ENCODE measurements at places on chromosomes 11 and 22. TPM values are rescaled to one million over a fixed set of nuclear protein-coding genes. Genes with fewer than 3 reads are reported as not detected.
A peak's percentile ranks its signal among the peaks of the same experiment; 100 is the strongest.

ART1 gene
- not detected for total RNA-seq

NNMT gene
- total RNA-seq: 0.41 TPM

SMIM35 gene
- total RNA-seq: 1.0 TPM

GRCh38 chr11:18408558-18409291 lies 3.4 kb upstream of the LDHC start:
- no peaks in the 10 kb centered on the region for H3K27me3 ChIP-seq
- H3K27ac ChIP-seq: no peak overlapping the region
- peaks cover 4% of the 10 kb centered on the region for H3K4me1 ChIP-seq
- DNase-seq: no peak
- H3K4me3 ChIP-seq: no peak overlapping the region

HOATZ gene
- not detected for total RNA-seq

- no peaks in the 10 kb centered on the region for H3K4me1 ChIP-seq
- H3K27ac ChIP-seq: no peak overlapping the region
- H3K4me3 ChIP-seq: no peak overlapping the region
- DNase-seq: no peak
- H3K36me3 ChIP-seq: no peaks in the 10 kb centered on the region
- no peaks in the 10 kb centered on the region for H3K27me3 ChIP-seq
Measured at GRCh38 chr11:130178441-130179339, 19.1 kb downstream of the ST14 start.

DNA sequence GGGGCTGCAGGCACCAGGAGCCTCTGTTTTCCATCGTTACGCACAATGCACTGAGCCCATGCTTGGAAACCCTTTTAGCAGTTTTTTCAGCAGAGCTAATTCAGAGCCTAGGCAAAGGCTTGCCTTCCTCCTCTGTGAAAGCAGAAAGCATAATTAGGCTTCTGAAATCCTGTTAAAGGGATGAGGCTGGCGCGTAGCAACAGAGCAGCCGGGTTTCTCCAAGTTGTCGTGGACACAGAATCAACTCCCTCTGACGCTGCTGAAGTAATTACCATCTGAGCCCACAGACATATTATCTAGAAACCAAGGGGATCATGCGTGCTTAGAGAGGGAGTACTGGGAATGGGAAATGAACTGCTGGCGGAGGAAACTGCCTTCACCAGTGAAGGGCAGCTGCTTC lies 85.4 kb downstream of the MYO18B start:
- H3K36me3 ChIP-seq: no peaks in the 10 kb centered on the region
- no peak overlapping the region for H3K4me3 ChIP-seq
- peaks cover 11% of the 10 kb centered on the region for H3K27me3 ChIP-seq
- no peaks in the 10 kb centered on the region for H3K4me1 ChIP-seq
- DNase-seq: no peak
- no peak overlapping the region for H3K27ac ChIP-seq

- no peak overlapping the region for H3K4me3 ChIP-seq
- H3K27me3 ChIP-seq: no peaks in the 10 kb centered on the region
- H3K4me1 ChIP-seq: no peaks in the 10 kb centered on the region
- no peaks in the 10 kb centered on the region for H3K36me3 ChIP-seq
Measured at GRCh38 chr11:2763984-2764383, 64.2 kb upstream of the KCNQ1OT1 start.

CRYAB gene
- total RNA-seq: not detected

DNA sequence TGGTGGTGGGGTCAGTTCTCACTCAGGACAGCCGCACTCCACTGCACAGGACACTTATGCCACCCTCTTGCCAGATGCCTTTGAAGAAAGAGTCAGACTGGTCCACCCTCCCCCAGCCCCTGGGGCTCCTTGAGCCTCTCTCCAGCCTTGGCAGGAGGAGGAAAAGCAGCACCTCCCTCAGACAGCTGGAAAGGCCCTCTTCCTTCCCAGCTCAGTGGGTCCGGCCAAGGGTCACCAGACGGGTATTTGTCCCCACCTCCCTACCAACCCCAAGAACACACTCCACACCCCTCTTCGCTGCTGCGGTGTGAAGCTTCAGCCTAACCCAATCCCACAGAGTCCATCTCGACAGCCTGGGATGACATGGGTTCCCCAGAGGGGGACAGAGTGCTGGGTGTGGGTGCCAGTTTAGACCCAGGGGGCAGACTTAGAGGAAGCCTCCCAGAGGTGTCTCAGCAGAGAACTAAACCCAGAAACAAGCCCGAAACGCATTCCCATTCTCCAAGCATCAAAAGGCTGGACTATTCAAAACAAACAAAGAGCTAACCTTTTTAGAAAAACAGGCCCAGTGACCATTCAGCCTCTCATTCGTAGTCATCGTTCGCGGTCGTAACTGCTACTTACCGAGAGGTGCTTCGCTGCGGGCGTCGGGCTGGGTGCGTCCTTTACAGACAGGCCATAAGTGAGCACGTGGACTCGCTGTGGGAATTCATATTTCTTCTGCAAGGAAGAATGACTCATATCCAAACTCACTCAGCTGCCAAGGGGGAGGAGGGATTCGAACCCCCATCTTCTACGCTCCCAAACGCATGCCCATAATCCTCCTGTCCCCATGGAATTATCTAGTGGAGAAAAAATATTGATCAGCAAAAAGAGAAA lies 57.5 kb upstream of the ANO1 start:
- H3K4me3 ChIP-seq: no peak overlapping the region
- no peaks in the 10 kb centered on the region for H3K36me3 ChIP-seq
- DNase-seq: no peak
- peaks cover 31% of the 10 kb centered on the region for H3K27me3 ChIP-seq
- no peaks in the 10 kb centered on the region for H3K4me1 ChIP-seq

DNA sequence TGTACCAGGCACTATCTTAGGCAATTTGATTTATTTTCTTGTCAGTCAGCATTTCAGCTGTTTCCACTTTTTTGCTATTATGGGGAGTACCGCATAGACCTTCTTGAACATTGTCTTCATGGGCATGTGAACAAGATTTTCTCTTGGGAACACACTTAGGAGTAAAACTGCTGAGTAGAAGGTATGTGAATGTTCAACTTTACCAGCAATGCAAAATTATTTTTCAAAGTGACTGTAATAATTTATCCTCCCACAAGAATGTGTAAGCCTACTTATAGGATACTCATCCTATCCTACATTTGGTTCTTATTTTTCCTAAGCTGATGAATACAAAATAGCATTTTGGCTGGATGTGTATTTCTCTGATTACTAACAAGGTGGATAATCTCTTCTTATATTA lies 132.0 kb upstream of the NAV2 start:
- DNase-seq: no peak
- no peak overlapping the region for H3K4me3 ChIP-seq
- no peaks in the 10 kb centered on the region for H3K36me3 ChIP-seq
- no peaks in the 10 kb centered on the region for H3K27me3 ChIP-seq

DNA sequence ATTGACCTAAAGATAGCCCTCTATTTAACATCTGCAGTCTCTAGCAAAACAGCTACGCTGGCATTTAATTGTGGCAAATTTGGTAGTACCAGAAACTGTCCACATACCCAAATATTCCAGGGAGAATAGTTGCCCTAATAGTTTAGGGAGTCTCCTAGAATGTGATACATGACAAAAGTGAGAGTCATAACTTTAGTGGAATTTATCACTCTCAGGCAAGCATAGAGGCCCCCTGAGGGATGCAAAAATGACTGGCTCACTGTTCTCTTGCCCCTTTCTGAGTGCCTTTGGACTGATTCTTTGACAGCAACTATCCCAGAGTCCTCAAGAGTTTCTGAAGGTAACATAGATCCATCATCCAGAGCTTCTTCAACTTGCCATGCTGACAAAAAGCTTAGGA lies 2.3 kb upstream of the OR51B4 start:
- no peak for DNase-seq
- no peak overlapping the region for H3K4me3 ChIP-seq
- H3K27ac ChIP-seq: no peak overlapping the region
- H3K4me1 ChIP-seq: no peaks in the 10 kb centered on the region
- no peaks in the 10 kb centered on the region for H3K27me3 ChIP-seq
- H3K36me3 ChIP-seq: no peaks in the 10 kb centered on the region

DNA sequence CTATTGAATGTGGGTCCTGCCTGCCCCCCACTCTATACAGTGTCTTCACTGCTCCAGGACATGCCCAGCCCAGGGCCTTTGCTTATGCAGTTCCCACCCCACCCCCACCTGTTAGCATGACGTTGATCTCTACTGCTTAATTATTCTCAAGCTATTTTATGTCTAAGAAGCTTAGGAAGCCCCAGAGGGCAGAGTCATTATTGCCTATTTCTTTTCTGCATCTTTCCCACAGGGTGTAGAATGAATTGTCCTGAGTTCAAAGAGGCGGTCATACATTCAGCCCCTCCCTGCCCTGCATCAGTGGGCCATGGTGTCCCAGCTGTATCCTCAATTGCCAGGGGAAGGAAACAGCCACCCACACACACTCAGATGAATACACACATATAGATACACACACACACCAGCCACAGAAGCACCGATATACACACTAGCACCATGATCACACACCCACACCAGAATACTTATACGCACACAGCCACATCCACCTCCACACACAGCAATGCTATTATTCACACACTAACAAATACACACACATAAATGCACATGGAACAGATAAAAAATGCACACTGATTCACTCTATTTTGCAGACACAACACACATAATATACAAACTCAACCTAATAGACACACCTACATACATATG lies 1.5 kb downstream of the PDE2A start:
- H3K4me3 ChIP-seq: no peak overlapping the region
- no peak overlapping the region for H3K27ac ChIP-seq

GRCh38 chr11:14350215-14350614 lies 8.8 kb downstream of the RRAS2 start:
- H3K4me3 ChIP-seq: no peak overlapping the region
- no peaks in the 10 kb centered on the region for H3K27me3 ChIP-seq
- DNase-seq: no peak
- no peaks in the 10 kb centered on the region for H3K36me3 ChIP-seq

- DNase-seq: no peak
- no peak overlapping the region for H3K4me3 ChIP-seq
- H3K27ac ChIP-seq: no peak overlapping the region
- no peaks in the 10 kb centered on the region for H3K27me3 ChIP-seq
- peaks cover 26% of the 10 kb centered on the region for H3K36me3 ChIP-seq
- H3K4me1 ChIP-seq: no peaks in the 10 kb centered on the region
Measured at GRCh38 chr11:111700162-111700561, 66.0 kb downstream of the PPP2R1B start.

GRCh38 chr11:117663414-117663813 lies 133.6 kb downstream of the DSCAML1 start:
- H3K4me3 ChIP-seq: no peak overlapping the region
- no peak for DNase-seq
- H3K36me3 ChIP-seq: no peaks in the 10 kb centered on the region
- H3K27me3 ChIP-seq: peaks cover 18% of the 10 kb centered on the region
- no peak overlapping the region for H3K27ac ChIP-seq

EMID1 gene
- total RNA-seq: 0.49 TPM

- no peaks in the 10 kb centered on the region for H3K36me3 ChIP-seq
- H3K4me3 ChIP-seq: peak overlapping the region; percentile 95
- H3K4me1 ChIP-seq: peaks cover 76% of the 10 kb centered on the region
- H3K27me3 ChIP-seq: no peaks in the 10 kb centered on the region
- peak overlapping the region; percentile 95 for H3K27ac ChIP-seq
Measured at GRCh38 chr11:62544581-62545436, 1.8 kb downstream of the AHNAK start.

DNA sequence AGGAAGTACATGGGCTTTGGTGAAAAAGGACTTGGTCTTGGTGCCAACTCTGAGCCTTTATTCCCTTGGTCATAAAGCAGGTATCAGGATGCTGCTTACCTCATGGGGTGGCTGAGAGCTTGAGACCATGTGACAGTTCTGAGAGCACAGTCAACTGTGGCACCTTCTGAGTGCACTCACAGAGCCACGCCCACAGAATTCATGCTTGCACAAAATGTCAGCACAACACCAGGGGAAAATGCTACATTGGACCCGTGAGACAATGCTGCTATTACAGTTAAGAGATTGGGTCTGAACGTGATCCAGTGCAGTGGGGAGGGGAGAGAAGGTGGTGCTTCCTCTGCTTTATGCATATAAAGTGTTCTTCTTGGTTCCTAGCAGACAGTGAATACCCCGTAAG lies 79.5 kb upstream of the SPON1 start:
- H3K27ac ChIP-seq: no peak overlapping the region
- no peak overlapping the region for H3K4me3 ChIP-seq
- no peak for DNase-seq
- no peaks in the 10 kb centered on the region for H3K27me3 ChIP-seq
- no peaks in the 10 kb centered on the region for H3K4me1 ChIP-seq

FLRT1 gene
- total RNA-seq: not detected

- H3K27me3 ChIP-seq: peaks cover 9% of the 10 kb centered on the region
- no peak overlapping the region for H3K4me3 ChIP-seq
- no peak overlapping the region for H3K27ac ChIP-seq
- H3K36me3 ChIP-seq: no peaks in the 10 kb centered on the region
- peaks cover 10% of the 10 kb centered on the region for H3K4me1 ChIP-seq
Measured at GRCh38 chr11:69131121-69131566, 24.6 kb upstream of the SMIM38 start.

ST14 gene
- total RNA-seq: 1.5 TPM

GRCh38 chr22:50529897-50530579 lies at the start of gene TYMP:
TYMP (minus strand) TSS chr22:50530012; CDS start chr22:50529709, 303 bp downstream.
- H3K27ac ChIP-seq: peak within 1 kb of the TSS; percentile 97
- DNase-seq: no peak
- peak within 1 kb of the TSS; percentile 91 for H3K4me3 ChIP-seq
- H3K4me1 ChIP-seq: peaks cover 12% of the 10 kb centered on the region
- peaks cover 4% of the 10 kb centered on the region for H3K27me3 ChIP-seq

DNA sequence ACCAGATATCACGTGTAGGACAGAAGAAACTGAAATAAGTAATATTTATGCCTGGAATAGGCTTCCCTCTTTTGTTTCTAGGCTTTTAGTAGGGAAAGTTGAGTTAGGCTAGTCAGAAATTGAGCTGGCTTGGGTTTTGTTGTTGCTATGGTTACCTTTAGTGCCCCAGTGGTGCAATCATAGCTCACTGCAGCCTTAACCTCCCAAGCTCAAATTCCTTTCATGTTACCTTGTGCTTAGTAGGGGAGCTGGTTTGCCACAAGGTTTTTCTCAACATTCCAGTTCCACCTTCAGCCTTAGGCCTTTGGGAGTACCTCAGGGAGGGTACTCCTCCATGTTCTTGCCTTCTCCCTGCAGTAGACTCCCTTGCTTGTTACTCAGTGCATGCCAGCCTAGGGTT lies 69.1 kb upstream of the SUSD2 start:
- peaks cover 62% of the 10 kb centered on the region for H3K36me3 ChIP-seq
- no peak overlapping the region for H3K4me3 ChIP-seq
- H3K27me3 ChIP-seq: no peaks in the 10 kb centered on the region
- DNase-seq: no peak
- H3K27ac ChIP-seq: no peak overlapping the region

CRYBA4 gene
- not detected for total RNA-seq

HTR3B gene
- total RNA-seq: not detected

DNA sequence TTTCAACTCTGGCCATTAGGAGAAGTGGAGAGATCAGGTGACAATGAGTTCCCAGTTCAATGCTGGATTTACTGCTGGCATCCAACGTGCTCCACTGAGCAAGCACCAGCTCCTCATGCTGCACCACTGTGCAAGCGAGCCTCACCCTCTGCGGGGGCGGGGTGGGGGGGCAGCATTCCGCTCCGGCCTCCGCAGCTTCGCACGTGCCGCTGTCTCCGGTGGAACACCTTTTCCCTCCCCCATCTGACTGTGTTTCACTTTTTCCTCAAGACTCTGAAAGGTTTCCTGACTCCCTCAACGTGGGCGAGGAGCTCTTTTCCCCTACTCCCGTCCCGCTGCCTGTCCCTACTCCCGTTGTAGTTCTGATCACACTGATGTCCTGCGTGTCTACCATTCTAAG lies 835 bp upstream of the RHOD start:
- H3K4me1 ChIP-seq: peaks cover 3% of the 10 kb centered on the region
- peak overlapping the region; percentile 26 for H3K4me3 ChIP-seq
- H3K36me3 ChIP-seq: no peaks in the 10 kb centered on the region
- DNase-seq: no peak

Measured in T-cell (primary cell).